PC-3 (cell line): ENCODE measurements at places on chromosomes 16 and 17.

- DNase-seq, result peak; percentile 92
Measured at GRCh38 chr17:72560303-72561247, 439.8 kb downstream of the SOX9 start.

- no peak for DNase-seq
Measured at GRCh38 chr17:13070732-13071131, 52.9 kb upstream of the ELAC2 start.

DNA sequence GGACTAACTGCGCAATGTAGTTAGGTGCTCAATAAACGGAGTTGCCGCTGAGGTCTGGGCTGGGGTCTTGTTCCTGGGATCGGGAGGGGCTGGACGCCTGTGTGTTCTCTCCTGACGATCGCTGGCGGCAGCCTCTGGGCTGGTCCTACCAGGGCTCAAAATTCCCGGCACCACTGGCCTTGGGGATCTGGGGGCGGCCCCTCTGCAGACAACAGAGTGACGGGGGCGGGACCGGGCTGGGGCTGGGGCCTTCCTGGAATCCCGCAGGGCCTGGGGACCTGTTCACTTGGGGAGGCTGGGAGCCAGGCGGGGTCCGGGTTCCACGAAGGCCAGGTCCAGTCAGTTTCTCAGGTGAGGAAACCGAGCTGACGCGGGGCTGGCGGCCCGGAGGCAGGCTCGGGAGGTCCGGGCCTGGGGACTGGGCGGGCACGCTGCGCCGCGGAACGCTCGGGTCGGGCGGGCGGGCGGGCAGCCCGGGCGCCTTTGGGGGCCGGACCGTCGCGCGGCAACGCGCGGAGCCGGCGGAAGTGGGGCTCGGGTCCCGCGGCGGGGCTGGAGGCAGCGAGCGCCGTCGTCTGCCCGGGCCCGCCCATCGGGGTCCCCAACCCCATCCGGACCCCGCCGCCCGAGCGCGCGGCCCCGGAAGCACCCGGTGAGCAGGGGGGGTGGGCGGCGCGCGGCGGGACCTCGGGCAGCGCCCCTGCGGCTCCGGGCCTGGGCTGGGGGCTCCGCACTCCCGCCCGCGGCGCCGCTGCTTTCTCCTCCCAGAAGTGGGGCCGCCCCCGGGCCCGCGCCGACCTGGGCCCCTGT lies at the start of gene PIGQ:
Gene PIGQ, plus strand, starts transcription at position 524 of the 810 bp plus-strand sequence. CDS start 4,107 bp downstream, outside the sequence.
- peak; percentile 48 for DNase-seq

- DNase-seq, result no peak
Measured at GRCh38 chr17:38861399-38861843, 7.9 kb upstream of the RPL23 start.

DNA sequence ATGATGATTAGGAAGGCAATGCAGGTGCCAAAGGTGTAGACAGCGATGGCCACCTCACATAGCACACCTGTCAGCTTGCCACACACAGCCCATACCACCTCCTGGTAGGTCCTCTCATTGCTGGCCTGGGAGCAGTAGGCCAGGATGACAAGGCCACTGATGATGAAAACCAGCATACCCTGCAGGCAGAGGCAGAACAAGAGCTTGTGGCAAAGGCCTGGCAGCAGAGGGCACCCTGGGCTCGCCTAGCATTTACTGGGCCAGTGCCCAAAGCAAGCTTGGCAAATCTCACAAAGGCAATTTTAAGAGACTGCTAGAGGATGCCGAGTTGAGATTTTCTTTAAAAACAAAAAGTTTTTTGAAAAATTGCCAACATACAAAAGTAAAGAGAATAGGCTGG lies 5.9 kb downstream of the SLC38A7 start:
- peak; percentile 44 for DNase-seq

GRCh38 chr16:89869911-89870310 lies 3.5 kb upstream of the TCF25 start:
- no peak for DNase-seq

DNA sequence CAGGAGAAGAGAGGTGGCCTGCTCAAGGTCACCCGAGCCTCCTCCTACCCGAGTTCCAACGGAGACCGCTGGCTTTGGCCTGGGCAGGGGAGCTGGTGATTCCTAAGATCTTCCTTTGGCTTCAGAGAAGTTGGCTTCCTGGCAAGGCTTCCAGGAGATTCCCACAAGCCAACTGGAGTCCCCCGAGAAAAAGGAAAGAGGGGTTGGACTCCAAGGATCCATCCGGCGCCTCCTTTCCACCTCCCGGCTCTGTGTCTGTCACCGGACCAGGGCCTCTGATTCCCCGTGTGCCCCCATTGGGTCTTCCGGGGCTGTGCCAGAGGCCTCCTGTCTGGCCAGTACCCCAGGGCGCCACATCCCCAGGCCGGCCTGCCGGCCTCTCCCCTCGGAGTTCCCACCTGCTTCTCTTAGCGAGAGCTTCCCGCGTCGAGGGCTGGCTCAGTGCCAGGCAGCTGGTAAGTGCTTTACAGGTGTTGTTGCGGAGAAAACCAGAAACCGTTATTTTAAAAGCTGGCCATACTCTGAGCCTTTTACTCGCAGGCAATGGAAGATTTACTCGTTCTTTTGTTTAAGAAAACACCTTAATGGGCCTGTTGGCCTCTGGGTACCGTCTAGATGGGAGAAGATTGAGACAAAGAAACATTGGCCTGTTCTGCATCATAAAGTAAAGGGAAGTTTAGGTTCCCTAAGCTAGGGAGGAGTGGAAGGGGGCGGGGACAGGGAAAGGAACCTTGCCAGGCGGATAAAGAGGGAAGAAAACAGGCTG lies 258.4 kb upstream of the SDK2 start:
- DNase-seq, result no peak

DNA sequence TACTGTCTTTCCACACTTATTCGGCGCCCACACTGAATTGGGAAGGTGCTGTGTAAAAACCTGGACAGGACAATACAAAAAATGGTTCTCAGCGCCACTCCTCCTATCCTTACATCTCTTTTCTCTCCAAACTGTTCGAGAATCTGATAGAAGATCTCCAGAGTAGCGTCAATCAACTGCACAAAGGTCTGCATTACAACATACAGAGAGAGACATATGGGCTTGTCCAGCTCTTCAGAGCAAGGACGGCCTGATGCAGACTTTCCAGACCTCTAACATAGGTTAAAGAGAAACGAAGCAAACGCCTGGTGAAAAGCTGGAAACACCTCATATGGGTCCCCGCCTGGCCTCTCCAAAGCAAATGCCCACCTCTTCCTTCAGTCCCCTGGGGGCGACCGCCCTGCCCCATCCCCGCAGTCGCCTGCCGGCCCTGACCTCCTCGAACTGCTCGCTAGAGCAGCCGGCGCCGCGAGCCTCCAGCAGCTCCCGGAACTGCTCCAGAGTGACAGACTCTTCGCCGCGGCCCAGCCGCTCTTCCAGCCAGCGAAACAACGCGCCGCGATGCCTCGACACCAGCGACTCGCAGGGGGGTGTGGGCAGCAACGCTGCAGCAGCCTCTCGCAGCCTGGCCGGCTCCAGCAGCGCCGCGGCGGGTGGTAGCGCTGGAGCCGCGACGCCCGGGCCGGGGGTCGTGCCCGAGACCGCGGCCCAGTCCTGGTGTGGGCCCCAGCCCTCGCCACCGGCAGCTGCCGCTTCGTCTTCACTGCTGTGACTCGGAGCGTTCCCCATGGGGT lies 526 bp downstream of the ZZEF1 start:
- no peak for DNase-seq

GRCh38 chr17:7476494-7476893 lies 2.9 kb downstream of the ZBTB4 start:
- peak; percentile 77 for DNase-seq

GRCh38 chr16:29688172-29688571 lies 9.2 kb downstream of the QPRT start:
- DNase-seq, result no peak

- no peak for DNase-seq
Measured at GRCh38 chr16:49462362-49462988, 88.9 kb downstream of the C16orf78 start.

- DNase-seq, result no peak
Measured at GRCh38 chr16:56658327-56658875, 642 bp downstream of the MT1F start.

DNA sequence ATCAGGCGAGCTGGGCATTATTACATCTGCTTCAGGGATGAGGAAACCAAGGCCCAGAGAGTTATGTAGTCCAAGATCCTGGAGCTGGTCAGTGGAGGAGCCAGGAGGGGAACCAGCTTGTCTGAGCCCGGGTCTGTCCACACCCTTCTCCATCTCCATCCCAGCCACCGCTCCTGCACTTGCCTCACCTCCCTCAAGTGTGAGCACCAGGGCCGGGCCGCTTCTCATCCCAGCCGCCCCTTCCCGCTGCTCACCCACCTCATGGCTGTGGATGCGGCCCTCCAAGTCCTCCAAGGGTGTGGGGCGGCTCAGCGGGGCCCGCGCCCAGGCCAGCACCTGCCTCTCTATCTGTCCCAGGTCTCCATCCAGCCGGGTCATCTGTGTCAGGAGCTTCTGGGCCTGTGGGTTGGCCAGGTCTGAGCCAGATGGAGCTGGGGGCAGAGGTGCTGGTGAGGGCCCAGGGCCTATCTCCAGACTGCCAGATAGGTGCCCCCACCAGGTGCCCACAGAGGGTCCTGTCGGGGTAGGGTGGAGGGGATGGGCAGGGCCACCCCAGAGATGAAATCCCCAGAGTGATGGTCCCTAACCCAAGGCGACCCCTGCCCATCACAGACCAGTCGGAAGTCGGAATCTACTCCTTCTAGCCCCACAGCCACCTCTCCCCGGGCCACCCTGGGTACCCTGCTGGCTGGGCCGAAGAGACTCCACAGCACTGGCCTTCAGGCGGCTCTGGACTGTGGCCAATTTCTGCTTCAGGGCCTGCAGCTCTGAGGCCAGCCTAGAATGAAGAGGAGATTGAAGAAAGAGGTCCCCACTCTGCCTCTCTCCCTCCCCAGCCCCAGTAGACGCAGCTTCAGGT lies 9.4 kb downstream of the EVPL start:
- DNase-seq, result no peak

- no peak for DNase-seq
Measured at GRCh38 chr16:54921206-54921824, 9.3 kb upstream of the IRX5 start.

- no peak for DNase-seq
Measured at GRCh38 chr17:76566613-76566943, 19.1 kb downstream of the ST6GALNAC2 start.

- peak; percentile 45 for DNase-seq
Measured at GRCh38 chr17:48543107-48543853, 1.6 kb downstream of the HOXB2 start.

DNA sequence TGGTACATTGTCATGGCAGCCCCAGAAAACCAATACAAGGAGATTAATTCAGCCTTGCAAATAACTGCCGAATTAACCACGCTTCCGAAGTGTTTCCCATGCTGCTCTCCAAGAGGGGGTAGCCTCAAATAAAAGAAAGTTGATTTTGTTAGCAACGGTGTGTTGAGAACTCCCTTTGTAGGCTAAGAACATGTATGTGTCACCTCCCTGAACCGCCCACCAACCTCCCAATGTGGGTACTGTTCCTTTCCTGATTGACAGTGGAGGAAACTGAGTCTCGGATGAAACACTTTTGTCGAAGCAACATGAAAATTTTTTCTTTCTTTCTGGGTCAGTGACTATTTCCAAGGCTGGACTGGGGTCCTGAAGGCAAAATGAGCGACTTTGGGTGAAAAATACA lies 25.1 kb downstream of the CACNG4 start:
- DNase-seq, result no peak

DNA sequence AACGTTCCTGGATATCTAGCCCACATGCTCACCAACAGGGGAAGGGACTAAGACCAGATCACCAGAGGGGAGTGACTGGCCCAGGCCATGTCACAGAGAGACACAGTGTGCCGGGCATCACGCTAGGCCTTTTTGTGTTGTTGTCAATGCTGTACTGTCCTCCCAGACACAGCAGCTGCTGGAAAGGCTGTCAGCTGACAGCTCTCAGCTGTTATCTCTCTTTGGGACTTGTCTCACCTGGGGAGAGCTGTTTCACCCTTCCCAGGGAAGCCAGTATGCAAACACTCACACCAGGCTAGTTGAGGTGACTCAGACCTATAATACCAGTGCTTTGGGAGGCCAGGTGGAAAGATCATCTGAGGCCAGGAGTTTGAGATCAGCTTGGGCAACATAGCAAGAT lies 19.4 kb downstream of the UNC45B start:
- DNase-seq, result peak; percentile 30

DNA sequence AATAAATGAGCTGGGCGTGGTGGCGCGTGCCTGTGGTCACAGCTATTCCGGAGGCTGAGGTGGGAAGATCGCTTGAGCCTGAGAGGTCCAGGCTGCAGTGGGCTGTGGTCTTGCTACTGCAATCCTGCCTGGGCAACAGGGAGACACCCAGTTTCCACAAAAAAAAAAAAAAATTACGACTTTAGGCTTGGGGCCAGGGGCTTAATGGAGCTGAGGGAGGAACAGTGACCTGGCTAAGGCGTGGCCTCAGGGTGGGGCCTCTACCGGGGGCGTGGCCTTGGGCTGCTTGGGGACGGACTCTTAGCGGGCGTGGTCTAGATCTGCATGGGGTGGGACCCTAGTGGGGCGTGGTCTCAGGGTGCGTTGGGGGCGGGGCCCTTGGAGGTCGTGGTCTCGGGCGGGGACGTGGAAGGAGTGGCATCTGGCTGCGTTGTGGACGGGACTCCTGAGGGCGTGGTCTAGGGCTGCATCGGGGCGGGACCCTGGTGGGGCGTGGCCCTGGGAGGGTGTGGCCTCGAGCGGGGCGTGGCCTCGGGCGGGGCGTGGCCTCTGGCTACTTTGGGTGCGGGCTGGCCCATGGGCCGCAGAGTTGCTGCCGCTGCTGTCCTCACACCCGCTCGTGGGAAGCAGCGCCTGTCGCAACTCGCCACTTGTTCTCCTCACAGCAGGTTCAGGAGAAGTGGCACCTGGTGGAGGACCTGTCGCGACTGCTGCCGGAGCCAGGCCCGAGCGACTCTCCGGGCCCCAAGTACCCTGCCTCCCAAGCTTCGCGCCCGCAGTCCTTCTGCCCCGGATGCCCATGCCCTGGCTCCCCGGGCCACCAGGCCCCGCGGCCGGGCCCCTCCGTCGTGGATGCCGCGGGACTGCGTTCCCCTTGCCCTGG lies 5.8 kb upstream of the C17orf99 start:
- DNase-seq, result peak; percentile 100

GRCh38 chr16:81531419-81531821 lies 86.8 kb downstream of the CMIP start:
- DNase-seq, result no peak

GRCh38 chr16:52308051-52308450 lies 238.9 kb downstream of the TOX3 start:
- DNase-seq, result no peak

GRCh38 chr16:54930869-54931119 lies 129 bp downstream of the IRX5 start:
- DNase-seq, result no peak

GRCh38 chr17:60154616-60155426 lies 5.0 kb downstream of the CA4 start:
- DNase-seq, result peak; percentile 71
